ENCODE measurements at places on chromosomes 4 and X. TPM values are rescaled to one million over a fixed set of nuclear protein-coding genes. Genes with fewer than 3 reads are reported as not detected.
A peak's percentile ranks its signal among the peaks of the same experiment; 100 is the strongest.

DNA sequence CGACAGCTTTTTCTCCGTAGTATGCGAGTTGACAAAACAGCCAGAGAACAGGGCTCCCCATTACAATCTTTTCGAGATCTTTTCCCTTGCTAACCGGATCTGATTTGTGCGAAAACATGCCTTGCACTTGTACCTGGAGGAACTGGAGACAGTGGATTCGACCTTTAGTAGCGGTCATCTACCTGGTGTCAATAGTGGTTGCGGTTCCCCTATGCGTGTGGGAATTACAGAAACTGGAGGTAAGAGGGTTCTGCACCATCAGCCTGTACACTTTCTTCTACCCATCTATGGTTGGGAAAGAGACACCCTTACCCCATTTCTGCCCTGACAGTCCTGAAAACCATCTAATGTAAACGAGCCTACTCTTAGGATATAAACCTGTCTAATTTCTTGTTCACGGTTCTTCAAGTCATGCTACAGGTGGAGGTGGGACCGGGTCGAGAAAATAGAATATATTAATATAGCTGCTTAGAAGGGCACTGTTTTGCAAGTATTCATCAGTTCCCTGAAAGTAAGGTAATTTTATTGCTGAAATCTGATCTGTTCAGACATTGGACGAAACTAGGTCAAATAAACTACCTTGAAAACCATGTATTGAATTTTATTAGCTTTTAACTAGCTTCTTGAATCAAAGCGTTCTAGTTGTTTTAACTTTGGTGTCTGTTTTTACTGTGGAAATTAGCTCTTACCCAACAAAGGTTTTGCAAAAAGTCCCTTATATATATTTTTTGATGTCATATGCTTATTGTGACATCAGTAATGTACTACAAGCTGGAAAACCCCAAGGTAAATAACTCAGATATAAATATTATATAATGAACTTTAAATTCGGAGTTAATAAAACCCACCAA, 869 bp downstream of the TMEM184C start:
- no peak for DNase-seq

DNA sequence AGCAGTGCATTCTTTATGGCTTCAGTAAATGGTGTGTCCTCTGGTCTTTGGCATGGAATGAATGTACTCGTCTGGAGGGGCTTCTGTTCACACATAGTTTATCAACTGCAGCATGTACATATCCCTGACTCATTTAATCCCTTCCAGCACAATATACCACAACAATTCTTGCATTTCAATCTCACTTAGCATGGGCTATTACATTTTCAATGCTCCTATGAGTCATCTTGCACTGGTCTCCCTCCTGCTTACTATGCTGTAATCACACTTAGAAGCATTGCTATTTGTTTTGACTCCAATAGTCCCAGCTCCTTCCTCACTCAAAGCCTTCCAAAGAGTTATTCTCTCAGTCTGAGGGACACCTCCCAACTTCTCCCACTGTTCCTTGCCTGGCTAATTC, 180.9 kb upstream of the NUDT10 start:
- DNase-seq: no peak

DNA sequence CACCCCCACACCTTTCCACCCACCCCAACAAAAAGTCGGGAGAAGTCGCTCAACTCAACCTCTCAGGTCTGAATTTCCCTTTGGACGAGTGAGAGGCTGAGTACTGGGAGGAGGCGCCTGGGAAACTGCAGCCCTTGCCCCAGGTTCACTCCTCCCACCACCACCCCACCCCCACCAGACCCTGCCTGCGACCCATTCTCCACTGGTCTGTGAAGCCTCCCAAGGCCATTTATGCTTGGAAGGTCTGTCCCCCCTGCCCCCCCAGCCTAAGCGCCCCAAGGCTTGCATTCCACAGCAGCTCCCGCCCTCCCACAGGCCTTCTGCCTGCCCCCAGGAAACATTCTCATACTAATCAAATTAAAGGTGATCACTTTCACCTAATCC, 27.2 kb downstream of the ELF4 start:
- DNase-seq: no peak

DNA sequence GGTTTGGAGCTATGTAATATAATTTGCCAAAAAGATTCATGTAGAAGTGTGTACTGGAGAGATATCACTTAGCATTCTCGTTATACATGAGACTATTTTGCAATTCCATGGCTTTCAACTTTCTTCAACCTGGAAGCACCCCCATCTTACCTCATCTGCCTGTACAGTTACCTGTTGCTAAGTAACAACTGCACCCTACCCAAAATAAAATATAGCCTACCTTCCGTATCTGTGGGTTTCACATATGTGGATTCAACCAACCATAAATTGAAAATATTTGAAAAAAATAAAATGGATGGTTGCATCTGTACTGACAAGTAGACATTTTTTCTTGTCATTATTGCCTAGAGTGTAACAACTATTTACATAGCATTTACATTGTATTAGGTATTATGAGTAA, 278.3 kb downstream of the PPP1R2C start:
- DNase-seq: no peak

GRCh38 chr4:125728568-125728967, 413.8 kb downstream of the FAT4 start:
- DNase-seq: no peak

- no peak for DNase-seq
Measured at GRCh38 chrX:45769761-45770582, 569.3 kb upstream of the DIPK2B start.

DNA sequence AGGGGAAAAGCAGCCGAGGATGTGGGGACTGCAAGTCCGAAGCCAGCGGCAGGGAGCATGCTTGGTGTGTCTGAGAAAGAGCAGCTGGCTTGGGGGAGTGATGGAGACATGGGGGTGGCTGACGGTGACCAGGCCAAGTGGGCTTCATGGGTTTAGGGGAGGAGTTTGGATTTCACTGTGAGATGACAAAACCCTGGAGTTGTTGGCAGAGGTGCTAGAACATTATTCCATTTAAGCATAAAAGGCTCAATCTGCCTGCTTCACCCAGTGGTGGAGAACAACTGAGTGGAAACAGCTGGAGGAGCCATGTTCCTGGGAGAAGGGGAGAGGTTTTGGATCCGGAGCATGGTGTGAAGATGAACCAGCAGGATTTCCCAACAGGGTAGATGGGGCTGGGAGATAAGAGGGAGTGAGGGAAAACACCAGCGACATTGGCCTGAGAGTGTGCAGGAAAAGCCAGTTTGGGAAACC, 318.0 kb upstream of the TAPT1 start:
- DNase-seq: no peak

- peak; percentile 9 for DNase-seq
Measured at GRCh38 chr4:1463088-1463926, 57.1 kb upstream of the NKX1-1 start.

- DNase-seq: no peak
Measured at GRCh38 chrX:70301716-70302115, 11.8 kb downstream of the KIF4A start.

DNA sequence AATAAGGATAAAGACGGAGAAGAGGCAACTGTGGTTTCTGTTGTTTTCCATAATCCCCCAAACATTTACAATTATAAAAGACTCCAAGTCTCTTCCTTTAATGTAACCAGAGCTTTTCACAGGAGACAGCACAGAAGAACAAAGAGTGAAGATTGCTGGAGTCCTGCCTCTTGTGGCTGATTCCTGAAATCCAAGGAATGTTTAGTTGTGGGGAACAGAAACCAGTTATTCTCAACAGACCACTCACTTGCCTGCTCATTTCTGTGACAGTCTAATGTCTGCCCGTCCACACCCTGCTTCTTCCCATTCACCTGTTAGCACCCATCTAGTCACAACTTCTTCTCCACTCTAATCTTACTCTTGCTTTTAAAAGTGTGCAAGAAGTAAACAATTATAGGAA, 12.1 kb downstream of the TEX13B start:
- no peak for DNase-seq

GRCh38 chr4:84691170-84691691, 108.3 kb downstream of the CDS1 start:
- no peak for DNase-seq

- no peak for DNase-seq
Measured at GRCh38 chr4:147560625-147561024, 56.6 kb upstream of the TMEM184C start.

GRCh38 chr4:14848229-14848628, 154.1 kb upstream of the CPEB2 start:
- DNase-seq: no peak

GRCh38 chr4:103892586-103892985, 172.8 kb upstream of the TACR3 start:
- DNase-seq: no peak

GRCh38 chrX:119236623-119237561, 807 bp downstream of the PGRMC1 start:
- no peak for DNase-seq

DNA sequence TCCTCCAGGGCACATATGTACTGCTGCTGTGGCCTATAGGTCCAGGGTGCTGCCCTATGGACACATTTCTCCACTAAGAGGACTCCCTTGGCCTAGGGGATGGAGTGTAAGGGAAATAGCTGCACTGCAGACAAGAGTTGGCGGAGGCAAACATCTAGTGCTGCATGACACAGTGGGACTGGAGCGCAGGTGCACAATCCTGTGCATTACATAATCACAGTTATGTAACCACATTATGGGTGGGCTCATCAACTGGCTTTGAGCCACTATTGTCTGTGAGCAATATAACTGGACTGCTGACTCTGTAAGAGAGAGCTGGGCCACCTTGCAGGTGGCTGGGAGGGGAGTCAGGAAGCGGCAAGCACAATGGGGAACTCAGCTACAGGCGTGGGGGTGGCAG, 3.2 kb upstream of the TIGD2 start:
- no peak for DNase-seq

GRCh38 chr4:71526637-71527406, 188.0 kb downstream of the SLC4A4 start:
- DNase-seq: no peak

- DNase-seq: no peak
Measured at GRCh38 chr4:123485601-123486000, 89.0 kb downstream of the SPRY1 start.

DNA sequence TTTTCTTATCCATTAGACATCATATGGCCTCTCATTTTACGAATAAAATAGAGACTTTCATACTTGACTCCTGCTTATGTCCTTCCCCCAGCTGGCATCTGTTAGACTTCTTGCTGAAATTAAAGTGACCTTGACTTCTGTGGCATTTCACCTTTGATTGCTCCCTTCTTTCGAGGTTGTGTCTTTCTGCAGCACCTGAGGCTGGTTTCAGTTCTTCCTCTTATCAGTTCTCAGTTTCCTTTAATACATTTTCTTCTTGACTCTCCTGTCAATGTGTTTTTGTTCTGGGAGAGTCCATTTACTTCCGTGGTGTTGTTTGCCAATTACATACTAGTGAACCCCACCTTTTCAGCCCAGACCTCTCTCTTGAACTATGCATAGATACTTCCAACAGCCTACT, 81.6 kb downstream of the RBPJ start:
- no peak for DNase-seq

- DNase-seq: no peak
Measured at GRCh38 chr4:173891072-173891471, 361.0 kb upstream of the HAND2 start.

DNA sequence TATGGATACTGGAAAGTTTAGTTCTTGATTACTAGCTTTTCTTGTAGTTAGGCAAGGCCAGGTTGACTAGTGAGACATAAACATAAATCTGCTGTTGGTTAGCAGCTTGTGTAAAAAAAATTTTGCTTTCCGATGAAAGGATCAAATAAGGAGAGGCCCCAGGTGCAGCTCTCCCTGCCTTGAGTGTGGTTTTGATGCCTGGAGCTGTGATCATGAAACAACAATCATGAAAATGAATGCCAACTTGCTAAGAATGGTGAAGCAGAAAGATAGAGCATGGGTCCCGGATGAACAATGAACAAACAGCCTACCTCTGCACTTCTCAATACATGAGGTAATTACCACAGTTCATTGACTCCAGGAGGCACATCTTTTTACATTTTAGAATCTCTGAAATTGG, 14.4 kb upstream of the SYP start:
- DNase-seq: no peak

DNA sequence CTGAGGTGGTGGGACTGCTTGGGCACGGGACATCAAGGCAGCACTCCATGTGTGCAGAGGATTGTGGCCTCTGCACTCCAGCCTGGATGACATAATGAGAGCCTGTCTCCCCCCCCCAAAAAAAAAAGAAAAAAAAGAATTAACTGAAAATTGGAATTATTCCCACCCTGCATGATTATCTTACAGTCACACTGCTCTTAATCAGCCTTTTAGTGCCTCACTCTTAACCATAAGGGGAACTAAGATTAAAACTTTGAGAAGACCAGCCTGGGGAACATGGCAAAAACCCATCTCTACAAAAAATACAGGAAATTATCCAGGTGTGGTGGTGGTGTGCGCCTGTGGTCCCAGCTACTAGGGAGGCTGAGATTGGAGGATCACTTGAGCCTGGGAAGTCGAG, 94.6 kb downstream of the UBE2K start:
- peak; percentile 28 for DNase-seq

DNA sequence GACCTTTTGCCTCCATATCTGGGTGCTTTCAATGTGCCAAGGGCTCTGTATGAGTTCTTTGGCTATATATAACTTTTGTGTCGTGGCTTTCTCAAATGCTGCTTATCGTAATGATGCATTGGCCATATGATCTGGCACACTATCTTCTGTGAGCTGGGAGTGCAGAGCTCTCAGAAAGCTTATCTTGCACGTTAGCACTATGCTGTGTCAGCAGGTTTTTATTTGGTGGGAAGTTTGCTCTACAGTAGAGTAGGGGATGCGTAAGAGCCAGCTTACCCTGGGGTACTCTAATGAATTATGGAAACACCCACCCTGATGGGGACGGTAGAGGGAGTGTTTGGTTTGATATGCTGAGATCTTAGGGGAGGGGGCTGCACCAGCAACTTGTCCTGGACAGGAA, 119.6 kb downstream of the FAAH2 start:
- DNase-seq: no peak

DNA sequence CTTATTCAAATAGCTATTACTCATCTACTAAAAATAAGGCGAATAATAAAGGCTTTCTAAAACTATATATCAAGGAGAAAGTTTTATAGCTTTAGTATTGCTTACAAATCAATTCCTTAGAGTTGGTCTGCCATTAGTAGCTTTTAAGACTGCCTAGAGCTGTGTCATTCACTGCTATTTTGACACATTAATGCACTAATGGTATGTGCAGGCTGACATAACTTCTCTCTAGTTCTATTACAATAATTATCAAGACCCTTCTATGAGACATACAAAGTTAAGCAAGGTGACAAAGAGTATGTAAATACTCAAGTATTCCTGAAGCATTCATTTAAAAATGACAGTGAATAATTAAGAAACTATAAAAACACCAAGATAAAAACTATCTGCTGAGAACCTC, 625.3 kb downstream of the STPG2 start:
- DNase-seq: no peak

The ABLIM2 gene
- under 0.01 TPM for total RNA-seq

The ACOT9 gene
- total RNA-seq: 7.8 TPM

The PPP4R3C gene
- total RNA-seq: not detected

The IL2RG gene
- total RNA-seq: 119 TPM

The FAM9C gene
- total RNA-seq: not detected

The IL13RA1 gene
- total RNA-seq: 0.81 TPM

The LIMCH1 gene
- total RNA-seq: 17.2 TPM

The CT45A2 gene
- not detected for total RNA-seq

The NUDT9 gene
- total RNA-seq: 7.3 TPM

The FGG gene
- total RNA-seq: not detected

The ATP1B4 gene
- total RNA-seq: not detected

The TLR1 gene
- 13.2 TPM for total RNA-seq

The MAPK10 gene
- 0.54 TPM for total RNA-seq

The SSX1 gene
- total RNA-seq: not detected

The SLC4A4 gene
- total RNA-seq: 0.27 TPM

The SEC24D gene
- 16.2 TPM for total RNA-seq

The GIMD1 gene
- not detected for total RNA-seq

The CCKAR gene
- not detected for total RNA-seq
